Stimulated activated CD4-positive, alpha-beta T cell treated with anti-CD3 and anti-CD28 coated beads, Interleukin-4, amount 100 ng/mL, for 1 hour (primary cell): ENCODE measurements at places on chromosomes 7 and 10.

GRCh38 chr10:63467841-63468240, 2.1 kb upstream of the JMJD1C start:
- DNase-seq: no peak

DNA sequence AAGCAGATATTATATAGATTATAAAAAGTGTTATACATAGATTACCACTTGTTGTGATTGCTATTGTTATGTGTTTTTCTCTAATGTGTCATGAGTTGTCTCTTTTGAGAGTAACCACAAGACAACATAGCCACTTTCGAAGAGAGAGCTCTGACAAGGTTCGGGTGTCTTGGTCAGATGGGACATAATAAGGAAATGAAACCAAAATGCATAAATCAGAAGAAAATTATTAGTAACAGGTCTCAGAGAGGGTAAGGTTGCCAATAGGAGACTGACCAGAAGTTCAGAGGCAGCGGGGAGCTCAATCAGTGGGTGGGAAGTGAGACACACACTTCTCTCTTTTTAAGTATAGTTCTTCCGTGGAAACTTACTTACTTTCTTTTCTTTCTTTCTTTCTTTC, 639.2 kb upstream of the POT1 start:
- no peak for DNase-seq

GRCh38 chr7:45089341-45089891, 647 bp upstream of the NACAD start:
- peak; percentile 53 for DNase-seq

GRCh38 chr10:8852546-8852945, 798.1 kb downstream of the GATA3 start:
- no peak for DNase-seq

DNA sequence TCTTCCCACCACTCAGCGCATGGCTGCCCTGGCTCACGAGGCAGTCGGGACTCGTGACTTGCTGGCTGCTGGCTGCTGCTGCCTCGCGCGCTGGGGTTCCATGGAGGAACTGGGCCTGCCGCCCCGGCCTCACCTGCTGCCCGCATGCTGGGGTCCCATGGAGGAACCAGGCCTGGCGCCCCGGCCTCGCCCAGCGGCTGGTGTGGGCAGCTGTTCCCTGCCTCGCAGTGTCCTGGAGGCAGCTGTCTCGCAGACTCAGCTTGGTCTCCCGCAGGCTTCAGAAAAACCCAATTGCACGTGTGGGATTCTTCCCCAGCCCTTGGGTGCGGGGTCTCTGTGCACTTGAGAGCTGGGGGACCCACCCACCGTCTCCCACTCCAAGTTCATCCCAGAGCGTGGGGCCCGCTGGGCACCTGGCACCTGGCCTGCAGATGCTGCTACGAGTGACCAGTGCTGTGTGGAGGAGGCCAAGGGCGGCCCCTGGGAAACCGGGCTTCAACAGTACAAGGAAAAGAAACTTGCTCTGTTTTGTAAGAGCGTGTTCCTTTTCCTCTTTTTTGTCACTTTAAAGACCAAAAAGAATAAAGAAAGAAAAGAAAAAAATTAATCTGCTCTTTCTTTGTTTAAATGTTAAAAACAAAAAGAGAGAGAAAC, 20.4 kb downstream of the PWWP2B start:
- no peak for DNase-seq

DNA sequence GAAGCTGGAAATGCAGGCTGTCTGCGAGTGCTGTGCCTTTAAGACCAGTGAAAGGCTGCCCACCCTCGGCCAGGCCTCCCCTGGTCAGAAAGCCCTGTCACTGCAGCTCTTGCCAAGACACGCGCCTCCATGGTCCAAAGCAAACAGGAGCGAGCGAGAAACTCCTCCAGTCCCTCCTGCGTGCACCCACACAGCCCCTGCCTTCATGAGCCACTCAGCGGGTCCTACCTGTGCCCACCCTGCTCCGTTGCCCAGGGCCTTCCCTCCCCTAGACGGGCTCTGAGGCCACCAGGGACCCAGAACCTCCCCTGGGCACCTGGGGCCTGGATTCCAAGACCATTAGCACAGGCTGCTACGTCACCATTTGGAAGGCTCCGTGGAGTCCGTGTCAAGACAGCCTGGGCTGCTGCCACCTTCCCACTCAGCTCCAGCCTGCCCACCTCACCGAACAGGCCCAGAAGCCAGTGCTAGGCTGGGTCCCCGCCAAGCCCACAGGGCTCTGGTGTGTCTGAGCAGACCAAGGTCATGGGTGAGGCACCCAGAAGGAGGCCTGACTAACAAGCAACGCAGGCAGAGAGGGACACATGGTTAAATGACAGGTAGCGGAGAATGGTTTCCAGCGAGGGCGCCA, 144.5 kb downstream of the NEURL1 start:
- no peak for DNase-seq

GRCh38 chr10:20202337-20202736, 386.1 kb downstream of the PLXDC2 start:
- no peak for DNase-seq

DNA sequence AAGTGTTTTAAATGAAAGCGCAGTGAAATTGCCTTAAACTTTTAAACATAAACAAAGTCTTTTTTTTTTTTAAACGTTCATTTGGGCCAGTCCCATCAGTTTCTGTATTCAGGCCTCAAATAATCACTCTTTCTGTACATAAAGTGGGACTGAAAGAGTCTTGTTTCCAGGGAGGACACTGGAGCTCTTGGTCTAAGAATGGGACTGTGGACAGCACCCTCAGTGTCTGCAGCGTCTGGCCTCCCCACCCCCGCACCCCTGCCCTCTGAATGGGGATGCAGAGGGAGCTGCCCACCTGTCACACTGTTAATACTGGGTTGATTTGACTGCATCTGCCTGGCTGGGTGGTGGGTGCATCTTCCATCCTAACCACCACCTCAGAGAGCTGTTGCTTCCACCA, 5.2 kb downstream of the ZNF365 start:
- no peak for DNase-seq

DNA sequence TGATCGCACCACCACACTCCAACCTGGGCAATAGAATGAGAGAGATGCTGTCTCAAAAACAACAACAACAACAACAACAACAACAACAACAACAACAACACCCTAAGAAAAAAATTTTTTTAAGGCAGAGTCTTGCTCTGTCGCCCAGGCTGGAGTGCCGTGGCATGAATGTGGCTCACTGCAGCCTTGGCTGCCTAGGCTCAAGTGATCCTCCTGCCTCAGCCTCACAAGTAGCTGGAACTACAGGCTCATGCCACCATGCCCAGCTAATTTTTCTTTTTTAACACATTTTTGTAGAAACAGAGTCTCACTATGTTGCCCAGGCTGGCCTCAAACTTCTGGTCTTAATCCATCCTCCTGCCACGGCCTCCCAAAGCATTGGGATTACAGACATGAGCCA, 18.6 kb downstream of the ALDH18A1 start:
- no peak for DNase-seq

DNA sequence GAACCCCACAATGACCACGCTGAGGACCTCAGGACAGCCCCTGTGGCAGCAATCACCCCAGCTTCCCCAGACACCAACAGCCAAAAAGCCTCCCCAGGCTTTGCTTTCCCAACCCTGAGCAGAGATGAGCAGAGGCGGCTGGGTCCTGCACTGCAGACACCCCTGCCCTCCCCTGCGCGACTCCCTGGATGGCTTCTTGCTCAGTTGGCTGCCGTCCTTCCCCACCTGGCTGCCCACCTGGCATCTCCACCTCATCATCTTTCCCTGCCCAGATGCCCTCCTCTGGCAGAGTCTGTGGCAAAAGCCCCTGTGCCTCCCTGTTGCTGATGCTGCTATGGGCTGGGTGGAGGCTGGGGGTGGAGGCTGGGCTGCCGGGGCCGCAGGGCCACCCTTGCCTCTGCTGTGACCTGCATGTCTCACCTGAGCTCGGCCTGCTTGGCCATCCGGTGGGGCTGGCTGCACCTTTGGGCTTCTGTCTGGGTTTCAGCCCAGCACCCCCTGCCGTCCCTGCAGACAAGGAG, 567.7 kb downstream of the TCERG1L start:
- DNase-seq: no peak

DNA sequence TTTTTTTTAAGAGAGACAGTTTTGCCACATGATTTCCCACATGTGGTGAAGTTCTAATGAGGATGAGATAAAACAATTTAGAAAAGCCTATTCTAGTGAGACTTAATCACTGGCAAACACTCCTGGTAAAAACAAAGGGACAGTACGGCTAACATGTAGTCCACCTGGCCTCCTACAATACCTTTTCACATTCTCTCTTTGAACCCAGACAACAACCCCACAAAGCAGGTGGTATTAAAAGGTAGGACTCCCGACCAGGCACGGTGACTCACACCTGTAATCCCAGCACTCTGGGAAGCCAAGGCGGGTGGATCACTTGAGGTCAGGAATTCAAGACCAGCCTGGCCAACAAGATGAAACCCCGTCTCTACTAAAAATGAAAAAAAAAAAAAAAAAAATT, 12.4 kb downstream of the PARD3 start:
- no peak for DNase-seq

DNA sequence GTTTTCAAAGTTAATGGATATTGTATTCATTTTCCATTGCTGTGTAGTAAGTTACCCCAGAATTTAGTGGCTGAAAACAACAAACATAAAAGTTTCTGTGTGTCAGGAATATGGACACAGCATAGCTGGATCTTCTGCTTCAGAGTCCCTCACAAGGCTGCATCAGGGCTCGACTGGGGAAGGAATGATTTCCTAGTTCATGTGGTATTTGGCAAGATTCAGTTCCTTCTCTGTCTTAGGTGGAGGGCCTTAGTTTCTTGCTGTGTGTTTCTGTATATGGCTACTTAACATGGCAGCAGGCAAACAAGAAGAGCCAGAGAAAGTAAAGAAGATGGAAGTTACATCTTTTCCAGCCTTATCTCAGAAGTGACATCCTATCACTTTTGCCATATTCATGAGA, 51.1 kb downstream of the TPST1 start:
- DNase-seq: no peak

- peak; percentile 69 for DNase-seq
Measured at GRCh38 chr10:133379152-133379800, at the start of gene PAOX. TSS of gene PAOX (plus strand) at chr10:133379262. CDS start at chr10:133379317, 55 bp downstream.

GRCh38 chr10:11154849-11155498, 137.3 kb downstream of the CELF2 start:
- no peak for DNase-seq

- DNase-seq: no peak
Measured at GRCh38 chr10:13730956-13731355, 144.2 kb downstream of the PRPF18 start.

- no peak for DNase-seq
Measured at GRCh38 chr7:73963252-73963822, 64.6 kb upstream of the ELN start.

DNA sequence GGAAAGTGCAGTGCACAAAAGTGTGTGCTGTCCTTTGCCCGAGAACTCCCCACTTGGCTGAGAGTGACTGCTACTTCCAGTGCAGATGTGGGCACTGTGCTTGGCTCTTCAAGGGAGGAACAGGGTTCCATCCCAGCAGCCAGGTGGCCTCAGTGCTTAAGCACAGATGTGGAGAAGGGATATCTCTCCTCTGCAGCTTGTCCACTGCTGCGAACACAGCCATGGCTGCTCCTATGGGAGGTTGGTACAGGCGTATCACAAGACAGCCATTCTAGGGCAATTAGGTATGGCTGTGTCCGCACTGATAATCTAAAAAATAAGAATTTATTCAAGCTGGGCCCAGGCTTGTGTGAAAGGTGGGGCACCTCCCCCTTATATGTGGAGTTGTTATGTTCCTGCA, 66.6 kb downstream of the GLCCI1 start:
- no peak for DNase-seq

DNA sequence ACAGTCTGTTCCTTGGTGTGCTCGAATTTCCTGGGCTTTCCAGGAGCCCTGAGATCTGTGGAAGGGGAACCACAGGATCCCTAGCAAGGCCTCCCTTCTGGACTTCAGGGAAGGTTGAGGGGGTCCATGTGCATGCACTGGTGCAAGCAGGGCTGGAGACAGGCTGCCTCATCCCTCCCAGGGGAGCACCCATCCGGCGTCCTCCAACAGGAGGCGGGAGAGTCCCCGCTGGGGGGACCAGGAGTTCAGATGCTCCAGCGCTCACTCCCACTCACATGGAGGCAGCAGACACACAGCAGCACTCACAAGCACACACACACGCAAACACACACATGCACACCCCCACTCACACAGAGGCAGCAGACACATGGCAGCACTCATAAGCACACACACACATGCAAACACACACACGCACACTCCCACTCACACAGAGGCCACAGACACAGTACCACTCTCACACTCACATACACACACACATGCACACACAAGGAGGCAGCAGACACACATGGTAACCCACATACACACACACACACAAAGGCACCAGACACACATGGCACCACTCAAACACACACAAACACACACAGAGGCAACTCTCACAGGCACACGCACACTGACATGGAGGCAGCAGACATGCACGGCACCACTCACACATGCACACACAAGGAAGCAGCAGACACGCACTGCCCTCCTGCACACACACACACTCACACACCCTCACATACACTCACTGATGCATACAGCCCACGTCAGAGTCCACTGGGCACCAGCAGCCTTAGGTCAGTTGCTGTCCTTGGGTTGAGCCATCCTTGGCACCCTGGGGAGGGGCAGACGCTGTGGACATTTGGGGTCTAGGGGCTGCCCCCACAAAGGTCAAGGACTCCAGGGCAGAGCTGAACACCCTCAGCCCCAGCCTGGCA, 247.0 kb upstream of the PPP2R2D start:
- DNase-seq: no peak

DNA sequence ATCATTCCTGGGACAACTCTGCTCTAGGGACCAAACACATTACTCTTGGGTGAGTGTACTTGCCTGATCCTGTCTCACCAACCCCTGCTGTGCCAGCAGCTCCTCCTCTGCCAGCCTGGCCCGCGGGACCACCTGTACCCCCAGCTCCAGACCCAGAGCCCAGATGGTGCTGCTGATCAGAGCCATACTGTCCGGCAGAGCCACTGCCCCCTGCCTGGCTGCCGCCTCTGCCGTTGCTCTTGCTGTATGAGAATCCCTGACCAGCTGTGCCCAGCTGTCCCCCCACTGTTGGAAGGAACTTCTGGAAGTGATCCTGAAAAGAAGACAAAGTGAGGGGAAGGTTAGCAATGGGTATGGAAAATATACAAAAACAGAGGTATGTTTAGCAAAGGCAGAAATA, 6.9 kb downstream of the MYOZ1 start:
- no peak for DNase-seq

- no peak for DNase-seq
Measured at GRCh38 chr7:91286432-91286831, 22.2 kb downstream of the FZD1 start.

DNA sequence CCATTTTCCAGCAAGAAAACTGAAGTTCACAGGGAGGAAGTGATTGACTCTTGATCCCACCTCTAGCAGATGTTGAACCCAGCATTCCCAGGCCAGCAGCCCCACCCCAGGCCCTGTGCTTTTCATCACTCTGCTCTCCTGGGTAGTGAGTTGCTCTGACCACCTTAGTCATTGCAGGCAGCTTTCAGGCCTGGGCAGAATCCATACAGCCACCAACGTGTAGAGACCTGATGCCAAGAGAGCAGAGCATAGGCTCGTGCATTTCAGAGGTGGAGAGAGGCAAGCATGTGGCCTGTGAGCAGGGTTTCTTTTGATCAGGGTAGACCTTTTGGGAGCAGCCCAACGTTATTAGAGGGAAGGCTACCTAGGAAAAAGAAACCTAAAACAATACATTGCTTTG, 334.6 kb downstream of the PTEN start:
- no peak for DNase-seq
